ENCODE measurements at places on chromosomes 4 and X.

DNA sequence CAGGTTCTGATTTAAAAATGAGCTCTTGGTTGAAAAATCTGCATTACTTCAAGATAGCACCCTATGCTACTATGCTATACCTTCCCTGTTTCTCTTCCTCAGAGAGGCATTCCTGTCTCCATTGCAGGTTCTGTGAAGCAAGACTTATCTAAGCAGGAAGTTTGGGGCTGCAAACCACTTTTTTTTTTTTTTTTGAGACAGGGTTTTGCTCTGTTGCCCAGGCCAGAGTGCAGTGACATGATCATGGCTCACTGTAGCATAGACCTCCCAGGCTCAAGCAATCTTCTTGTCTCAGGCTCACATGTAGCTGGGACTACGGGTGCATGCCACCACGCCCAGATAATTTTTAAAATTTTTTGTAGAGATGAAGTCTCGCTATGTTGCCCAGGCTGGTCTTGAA, 4.0 kb upstream of the CCNG2 start:
- no peak for DNase-seq

GRCh38 chr4:20859097-20859781, 159.0 kb downstream of the PACRGL start:
- DNase-seq, result no peak

DNA sequence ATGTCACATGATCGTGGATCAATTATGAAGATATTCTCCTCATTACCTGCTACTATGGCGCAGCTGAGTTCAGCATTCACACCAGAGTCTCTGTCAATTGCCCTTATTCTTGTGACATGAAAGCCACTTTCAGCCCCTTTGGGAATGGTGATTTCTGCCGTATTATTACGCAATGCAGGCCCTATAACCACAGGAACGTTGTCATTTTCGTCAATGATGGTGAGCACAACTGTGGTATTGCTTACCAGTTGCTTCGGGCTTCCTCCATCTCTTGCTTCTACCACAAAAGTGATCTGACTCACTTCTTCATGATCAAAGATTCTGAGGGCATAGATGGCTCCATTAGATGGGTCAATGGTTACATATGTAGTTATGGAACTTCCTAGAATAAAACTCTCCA, 2.1 kb downstream of the PCDH18 start:
- DNase-seq, result no peak

- DNase-seq, result no peak
These were observed 6.6 kb upstream of the PPM1K start for GRCh38 chr4:88291003-88291402.

DNA sequence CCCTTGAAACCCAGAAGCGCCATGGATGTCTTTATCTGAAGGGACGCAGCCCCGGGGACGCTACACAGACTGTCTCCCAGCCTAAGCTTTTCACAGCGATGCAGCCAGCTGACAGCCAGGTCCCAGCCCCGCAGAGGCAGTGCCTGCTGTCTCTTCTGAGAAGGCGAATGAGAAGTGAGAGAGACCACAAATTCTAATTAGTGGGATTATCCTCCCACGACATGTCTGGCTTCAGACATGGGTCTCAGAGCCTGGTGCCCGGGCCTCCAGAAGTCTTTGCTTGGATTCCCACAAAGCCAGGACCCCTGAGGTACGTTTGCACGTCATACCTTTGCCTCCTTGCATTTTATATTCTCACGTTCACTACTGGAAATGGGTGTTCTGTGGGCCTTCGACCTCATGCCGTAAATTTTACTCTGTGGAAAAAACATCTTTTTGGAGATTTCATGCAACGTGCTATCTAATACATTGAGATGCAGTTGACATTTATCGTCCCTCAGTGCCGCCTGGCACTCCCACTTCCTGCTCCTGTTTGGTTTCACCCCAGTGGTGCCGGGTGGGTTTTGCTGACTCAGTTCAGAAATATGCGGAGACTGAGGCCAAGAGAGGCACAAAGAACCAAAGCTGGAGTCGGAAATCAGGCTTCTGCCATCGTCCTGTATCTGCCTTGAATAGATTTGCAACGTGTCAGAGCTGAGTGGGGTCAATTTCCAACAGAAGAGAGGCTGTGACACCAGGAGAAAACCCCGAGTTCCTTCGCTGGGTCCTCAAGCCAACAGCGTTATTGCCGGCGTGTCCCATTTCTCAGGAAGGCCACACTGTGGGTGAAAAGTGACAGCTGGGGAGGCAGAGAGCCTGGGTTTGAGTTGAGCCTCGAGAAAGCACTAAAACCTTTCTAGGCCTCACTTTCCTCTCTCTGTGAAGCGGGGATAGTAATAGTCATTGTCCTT, 114.4 kb downstream of the STK32B start:
- no peak for DNase-seq

DNA sequence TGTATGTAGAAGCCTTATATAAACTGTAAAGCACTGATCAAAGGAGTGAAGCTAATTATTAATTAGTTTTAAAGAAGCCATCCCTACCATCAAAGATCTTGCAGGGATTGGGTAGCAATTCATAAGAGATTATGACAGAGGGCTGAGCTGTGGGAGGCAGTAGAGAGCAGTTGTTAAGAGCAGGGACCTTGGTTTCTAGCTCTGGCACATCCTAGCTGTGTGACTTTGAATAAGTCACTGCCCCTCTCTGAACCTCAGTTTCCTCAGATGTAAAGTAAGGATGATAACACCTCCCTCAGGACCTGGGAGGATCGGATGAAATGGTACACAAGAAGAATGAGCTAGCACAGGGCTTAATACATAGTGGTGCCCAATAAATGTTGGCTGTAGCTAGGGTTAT, 45.4 kb downstream of the APLN start:
- no peak for DNase-seq

DNA sequence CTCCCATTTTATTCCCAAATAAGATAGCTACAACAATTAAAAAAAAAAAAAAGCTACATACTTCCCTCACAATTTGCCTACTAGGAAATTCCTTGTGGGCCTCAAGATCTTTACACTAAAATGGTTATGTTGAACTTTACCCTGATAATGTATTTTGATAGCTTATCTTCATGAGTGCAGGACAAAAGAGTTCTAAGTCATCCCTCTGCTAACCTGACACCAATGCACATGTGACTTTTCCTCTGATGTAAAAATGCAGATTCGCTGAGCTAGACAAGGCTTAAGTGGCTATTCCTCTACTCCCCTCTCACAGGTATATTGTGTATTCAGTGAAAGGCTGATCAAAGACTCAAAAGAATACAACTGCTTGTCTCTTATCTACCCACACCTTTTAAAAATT, 22.5 kb downstream of the ELF2 start:
- no peak for DNase-seq

DNA sequence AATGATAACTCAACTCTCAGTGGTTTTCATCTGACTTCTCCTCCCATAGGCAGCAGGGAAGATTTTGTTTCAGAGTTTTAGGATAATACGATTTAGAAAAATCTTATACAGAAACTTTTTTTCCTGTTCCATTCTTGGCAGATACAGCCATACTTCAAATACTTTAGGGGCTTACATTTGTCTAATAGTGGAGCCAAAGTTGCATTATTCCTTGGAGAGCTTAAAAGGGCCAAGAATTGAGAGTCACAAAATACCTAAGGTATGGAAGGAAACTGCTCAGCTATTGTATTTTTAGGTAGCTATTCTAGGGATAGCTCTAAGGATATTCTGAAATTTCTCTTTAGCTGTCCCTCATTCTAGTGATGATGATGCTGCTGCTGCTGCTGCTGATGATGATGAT, 132.9 kb upstream of the PTCHD1 start:
- DNase-seq, result no peak

- DNase-seq, result no peak
These were observed 64.4 kb upstream of the KLHL13 start for GRCh38 chrX:118181030-118181429.

GRCh38 chr4:183485411-183486160, 19.3 kb upstream of the ING2 start:
- DNase-seq, result no peak

- no peak for DNase-seq
These were observed 68.8 kb upstream of the CLNK start for GRCh38 chr4:10753336-10753735.

DNA sequence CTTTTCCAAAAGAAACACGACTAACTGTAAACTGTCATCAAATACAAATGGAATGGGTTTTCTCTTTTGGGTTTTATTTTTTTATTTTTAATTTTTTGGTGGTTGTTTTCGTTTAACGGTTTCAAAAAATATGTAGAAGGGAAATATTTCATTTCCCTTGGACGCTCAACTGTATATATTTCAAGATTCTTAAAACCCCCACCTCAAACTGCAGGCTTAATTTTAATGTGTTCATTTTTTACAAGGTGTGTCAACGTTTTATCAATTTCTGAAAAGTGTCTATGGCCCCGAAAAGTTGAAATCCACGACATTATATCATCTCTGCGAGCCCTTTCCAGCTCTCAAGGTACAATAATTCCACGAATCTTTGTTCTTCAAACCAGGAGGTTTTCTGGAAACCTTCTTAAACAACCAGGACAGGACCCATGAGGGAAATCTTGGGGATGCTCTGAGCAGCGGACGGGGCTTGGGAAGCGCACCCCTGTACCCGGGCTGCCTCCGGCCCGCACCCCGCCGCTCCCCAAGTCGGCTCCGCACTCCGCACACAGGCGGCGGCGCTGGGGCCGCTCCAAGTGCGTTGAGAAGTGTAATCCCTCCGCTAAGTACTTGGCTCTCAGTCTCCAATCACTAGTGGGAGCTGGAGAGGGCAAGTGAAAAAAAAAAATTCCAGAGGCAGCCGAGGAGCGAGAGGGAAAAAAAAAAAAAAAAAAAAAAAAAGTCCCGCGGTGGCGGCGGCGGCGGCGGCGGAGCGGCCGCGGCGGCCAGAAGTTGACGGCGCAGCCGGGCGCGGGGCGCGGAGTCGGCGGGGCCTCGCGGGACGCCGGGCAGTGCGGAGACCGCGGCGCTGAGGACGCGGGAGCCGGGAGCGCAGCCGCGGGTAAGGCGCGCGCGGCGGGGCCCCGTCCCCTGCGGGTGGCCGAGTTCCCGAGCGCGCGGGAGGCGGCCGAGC, at the start of gene BMPR1B:
BMPR1B (plus strand) TSS at position 764 of the 949 bp plus-strand sequence. CDS start 346,470 bp downstream, outside the sequence.
- DNase-seq, result no peak

DNA sequence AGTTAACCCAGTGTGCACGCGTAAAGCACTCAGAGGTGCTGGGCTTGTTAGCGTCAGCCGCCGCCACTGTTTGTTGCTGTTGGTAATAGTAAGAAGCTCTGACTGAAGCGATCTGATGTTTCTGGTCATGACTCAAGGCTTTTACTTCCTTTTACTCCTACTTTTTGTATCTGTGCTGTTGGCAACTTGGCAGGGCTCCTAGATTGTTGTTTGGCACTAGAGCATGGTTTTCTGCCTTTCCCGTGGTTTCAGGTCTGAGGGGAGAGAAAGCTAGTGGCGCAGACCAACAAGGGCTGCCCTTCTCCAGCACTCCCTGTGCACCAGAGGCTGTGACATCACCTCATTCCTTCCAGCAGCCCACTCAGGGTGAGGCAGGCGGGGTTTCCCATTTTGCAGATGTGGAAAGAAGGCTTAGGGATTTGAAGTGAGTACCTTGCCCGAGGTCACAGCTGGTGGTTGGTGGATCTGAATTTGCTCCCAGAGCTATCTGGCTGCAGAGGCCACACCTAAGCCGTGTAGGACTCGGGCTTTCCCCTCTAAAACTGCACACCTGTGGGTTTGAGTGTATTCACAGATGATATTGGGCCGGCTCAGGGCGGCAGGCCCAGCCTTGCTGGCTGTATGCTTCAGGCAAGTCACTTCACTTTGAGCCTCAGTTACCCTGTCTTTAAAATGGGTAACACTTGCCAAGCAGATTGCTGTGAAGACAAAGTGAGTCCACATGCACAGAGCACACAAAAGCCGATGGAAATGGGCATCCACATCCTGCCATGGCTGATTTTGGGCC, 51.2 kb upstream of the TADA2B start:
- no peak for DNase-seq

DNA sequence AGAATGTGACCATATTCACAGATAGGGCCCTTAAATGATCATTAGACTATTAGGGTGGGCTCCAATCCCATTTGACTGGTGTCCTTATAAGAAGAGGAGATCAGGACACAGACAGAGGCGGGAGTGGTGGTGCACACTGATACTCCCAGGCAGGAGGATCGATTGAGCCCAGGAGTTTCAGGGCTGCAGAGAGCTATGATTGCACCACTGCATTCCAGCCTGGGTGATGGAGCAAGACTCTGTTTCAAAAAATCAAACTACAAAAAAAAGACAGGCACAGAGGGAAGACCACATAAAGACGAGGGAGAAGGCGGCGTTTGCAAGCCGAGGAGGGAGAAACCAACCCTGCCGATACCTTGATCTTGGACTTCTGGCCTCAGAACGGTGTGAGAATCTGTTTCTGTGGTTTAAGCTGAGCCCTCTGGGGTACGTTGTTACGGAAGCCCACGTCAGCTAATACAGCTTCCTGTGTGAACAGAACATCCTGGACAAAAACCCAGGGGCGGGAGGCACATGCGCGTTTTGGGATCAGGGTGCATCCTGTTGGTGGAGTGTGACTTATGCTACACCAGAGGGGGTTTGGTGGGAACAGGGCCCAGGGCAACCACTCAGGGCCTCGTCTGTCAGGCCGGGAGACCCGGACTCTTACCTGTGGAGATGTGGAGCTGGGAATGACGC, 211.8 kb upstream of the PSAPL1 start:
- no peak for DNase-seq

GRCh38 chrX:40247848-40248622, 150.3 kb upstream of the BCOR start:
- DNase-seq, result no peak

DNA sequence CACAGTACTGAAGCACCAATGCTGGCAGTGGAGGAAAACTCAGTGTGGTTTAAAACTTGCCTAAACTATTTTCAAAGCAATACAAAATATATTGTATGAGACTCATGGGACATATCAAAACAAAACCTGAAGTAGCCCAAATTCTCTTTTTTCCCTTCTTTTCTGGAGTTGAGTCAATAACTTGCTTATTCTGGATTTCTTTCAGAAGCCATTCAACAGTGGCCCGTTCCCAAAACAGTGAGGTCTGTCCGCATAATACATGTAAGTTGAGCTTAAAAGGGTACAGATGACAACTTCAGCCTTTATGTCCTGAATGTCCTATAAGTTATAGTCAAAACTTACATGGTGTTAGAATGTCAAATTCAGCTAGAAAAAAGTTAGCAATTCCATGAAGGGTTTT, 100.8 kb downstream of the SHISA3 start:
- DNase-seq, result no peak

DNA sequence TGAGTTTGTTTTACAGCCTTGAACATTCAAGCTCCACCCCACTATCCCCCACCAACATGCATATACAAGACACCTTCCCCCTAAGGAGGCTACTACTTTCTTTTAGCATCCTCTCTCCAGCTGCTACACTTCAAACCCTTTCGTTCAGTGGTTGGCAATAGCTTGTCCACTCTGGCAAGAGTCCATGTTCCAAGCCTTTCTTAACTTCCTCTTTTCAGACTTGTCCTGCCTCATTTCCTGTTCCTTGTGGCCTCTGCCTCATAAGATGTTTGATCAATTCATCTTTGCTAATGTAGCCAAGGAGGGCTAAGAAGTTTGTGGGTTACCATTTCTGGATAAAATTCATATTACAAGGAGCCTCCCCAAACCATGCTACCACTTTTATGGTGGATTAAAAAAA, 20.8 kb upstream of the ZCCHC12 start:
- no peak for DNase-seq

GRCh38 chrX:65697915-65698796, 30.7 kb downstream of the MSN start:
- no peak for DNase-seq

GRCh38 chrX:132744470-132744869, 214.0 kb downstream of the HS6ST2 start:
- DNase-seq, result no peak

Data from NCI-H2029 treated with DMSO at 0.1 percent for 48 hours (cell line).